ENCODE measurements at places on chromosomes 5 and 9. TPM values are rescaled to one million over a fixed set of nuclear protein-coding genes. Genes with fewer than 3 reads are reported as not detected.

DNA sequence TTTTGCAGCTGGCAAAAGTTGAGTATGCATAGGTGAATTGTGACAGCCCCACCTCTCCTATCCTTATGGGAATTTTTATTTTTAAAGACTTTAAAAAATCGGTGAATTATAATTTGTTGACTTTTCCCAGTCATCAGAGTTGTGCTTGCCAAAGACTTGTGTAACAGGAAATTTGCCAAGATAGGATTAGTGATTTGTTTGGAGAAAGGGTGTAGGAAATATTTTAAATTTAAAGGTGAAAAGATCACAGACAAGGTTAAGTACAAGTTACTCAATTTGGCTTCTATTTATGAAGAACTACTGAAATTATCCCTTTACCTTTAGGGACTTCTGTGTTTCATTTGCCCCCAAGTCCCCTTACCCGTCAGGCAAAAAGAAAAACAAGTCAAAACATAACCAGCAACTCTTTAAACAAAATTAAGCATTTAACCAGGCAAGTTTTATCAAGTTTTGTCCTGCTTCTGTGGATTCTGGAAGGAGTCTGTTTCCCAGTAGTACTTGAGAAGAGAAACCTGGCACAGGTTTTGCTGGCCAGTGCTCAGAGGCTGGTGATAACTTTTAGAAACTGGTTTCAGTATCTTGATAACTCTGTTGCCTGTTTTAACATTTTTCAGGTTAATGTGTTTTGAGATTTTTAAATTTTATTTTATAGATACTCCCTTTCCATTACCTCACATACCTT is 285.4 kb downstream of the MAST4 start:
- peaks cover 17% of the 10 kb centered on the region for H3K4me1 ChIP-seq
- H3K36me3 ChIP-seq, result no peaks in the 10 kb centered on the region
- H3K27ac ChIP-seq, result no peak overlapping the region
- no peak for DNase-seq

GRCh38 chr5:153222936-153223335 is 267.5 kb upstream of the GRIA1 start:
- no peaks in the 10 kb centered on the region for H3K27me3 ChIP-seq
- no peak overlapping the region for H3K27ac ChIP-seq
- no peaks in the 10 kb centered on the region for H3K4me1 ChIP-seq
- H3K36me3 ChIP-seq, result no peaks in the 10 kb centered on the region
- no peak overlapping the region for H3K4me3 ChIP-seq

DNA sequence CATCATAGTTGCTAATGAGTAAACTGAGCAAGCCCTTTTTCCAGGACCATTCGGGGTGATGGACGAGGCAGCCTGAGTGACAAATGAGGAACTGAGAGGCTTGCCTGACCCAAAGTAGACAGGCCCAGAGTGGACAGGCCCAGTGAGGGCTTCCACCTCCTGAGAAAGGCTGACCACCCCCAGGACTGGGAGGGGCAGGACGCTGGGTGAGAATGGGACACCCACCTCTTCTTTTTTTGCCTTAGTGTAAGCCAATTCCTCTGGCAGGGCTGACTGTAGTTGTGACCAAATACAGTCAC is 68.3 kb downstream of the MACROH2A1 start:
- H3K36me3 ChIP-seq, result no peaks in the 10 kb centered on the region
- H3K4me1 ChIP-seq, result no peaks in the 10 kb centered on the region
- DNase-seq, result no peak
- H3K27ac ChIP-seq, result no peak overlapping the region

GRCh38 chr5:31075981-31076380 is 117.5 kb upstream of the CDH6 start:
- no peaks in the 10 kb centered on the region for H3K36me3 ChIP-seq
- H3K27ac ChIP-seq, result no peak overlapping the region
- no peaks in the 10 kb centered on the region for H3K27me3 ChIP-seq
- H3K4me3 ChIP-seq, result no peak overlapping the region
- no peak for DNase-seq

DNA sequence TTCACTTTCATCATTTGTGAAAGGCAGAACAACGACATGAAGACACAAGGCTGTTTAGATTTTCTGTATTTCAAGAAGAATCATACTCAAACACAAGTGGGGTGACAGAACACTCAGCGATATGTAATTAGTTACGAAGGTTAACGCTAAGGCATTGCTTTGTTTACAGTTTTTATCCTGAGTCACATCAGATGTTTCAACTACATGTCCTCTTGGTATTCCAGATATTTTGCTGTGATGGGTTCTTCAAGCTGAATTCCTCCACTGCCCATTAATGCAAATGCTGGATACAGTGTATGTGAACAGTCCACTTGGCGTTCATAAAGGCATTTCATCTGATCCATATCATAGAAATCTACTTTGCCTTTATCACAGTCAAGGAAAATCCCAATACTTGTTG is 43.4 kb downstream of the TRIM36 start:
- DNase-seq, result no peak
- no peaks in the 10 kb centered on the region for H3K27me3 ChIP-seq
- H3K27ac ChIP-seq, result no peak overlapping the region
- H3K36me3 ChIP-seq, result no peaks in the 10 kb centered on the region

DNA sequence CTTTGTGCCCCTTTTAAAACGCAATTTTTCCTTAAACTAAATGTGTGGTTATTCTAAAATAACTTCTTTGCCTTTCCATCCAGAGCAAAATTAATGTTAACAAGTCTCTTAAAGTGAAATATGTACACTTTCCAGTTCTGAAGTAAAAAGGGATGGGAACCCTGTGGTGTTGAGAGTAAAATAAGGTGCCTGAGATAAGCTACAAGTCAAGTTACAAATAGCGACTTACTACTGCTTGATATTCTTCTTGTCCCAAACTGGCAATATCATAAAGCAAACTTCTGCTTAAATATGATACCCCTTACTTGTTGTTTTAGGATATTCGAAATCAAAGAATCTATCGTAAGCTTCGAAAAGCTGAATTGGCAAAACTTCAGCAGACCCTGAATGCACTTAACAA is 18.3 kb upstream of the F2R start:
- H3K27ac ChIP-seq, result no peak overlapping the region
- no peaks in the 10 kb centered on the region for H3K36me3 ChIP-seq
- H3K4me1 ChIP-seq, result no peaks in the 10 kb centered on the region
- no peaks in the 10 kb centered on the region for H3K27me3 ChIP-seq
- DNase-seq, result no peak
- no peak overlapping the region for H3K4me3 ChIP-seq

DNA sequence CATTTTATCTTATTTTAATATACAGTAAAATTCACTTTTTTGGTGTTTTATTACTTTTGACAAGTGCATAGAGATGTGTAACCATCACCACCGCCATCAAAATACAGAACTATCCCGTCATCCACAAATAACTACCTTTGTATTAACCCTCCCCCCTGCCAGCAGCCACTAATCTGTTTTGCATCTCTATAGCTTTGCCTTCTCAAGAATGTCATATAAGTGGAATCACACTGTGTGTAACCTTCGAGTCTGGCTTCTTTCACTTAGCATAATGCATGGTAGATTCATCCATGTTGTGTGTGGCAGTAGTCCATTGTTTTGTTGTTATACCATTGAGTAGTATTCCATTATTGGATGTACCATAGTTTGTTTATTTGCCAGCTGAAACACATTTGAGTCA is 98.8 kb downstream of the BOD1 start:
- DNase-seq, result no peak
- no peak overlapping the region for H3K4me3 ChIP-seq
- H3K4me1 ChIP-seq, result no peaks in the 10 kb centered on the region
- no peaks in the 10 kb centered on the region for H3K36me3 ChIP-seq
- H3K27ac ChIP-seq, result no peak overlapping the region
- no peaks in the 10 kb centered on the region for H3K27me3 ChIP-seq

DNA sequence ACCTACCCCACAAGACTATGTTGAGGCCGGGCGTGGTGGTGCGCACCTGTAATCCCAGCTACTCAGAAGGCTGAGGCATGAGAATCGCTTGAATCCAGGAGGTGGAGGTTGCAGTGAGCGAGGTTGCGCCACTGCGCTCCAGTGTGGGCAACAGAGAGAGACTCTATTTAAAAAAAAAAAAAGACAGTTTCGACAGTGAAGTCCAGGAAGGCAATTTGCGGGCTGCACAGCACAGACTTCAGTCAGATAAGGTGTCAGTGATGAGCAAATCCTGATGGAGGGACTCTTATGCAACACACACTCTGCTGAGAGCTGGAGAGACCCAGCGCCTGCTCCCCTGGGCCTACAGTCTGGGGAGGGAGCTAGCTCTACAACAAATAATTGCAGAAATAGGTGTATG is 14.2 kb downstream of the CCNJL start:
- no peaks in the 10 kb centered on the region for H3K4me1 ChIP-seq
- H3K36me3 ChIP-seq, result no peaks in the 10 kb centered on the region
- no peak overlapping the region for H3K4me3 ChIP-seq

- DNase-seq, result peak; percentile 30
- H3K36me3 ChIP-seq, result no peaks in the 10 kb centered on the region
- no peak overlapping the region for H3K4me3 ChIP-seq
These were observed 21.0 kb upstream of the ALDH1B1 start for GRCh38 chr9:38371495-38371894.

- H3K36me3 ChIP-seq, result no peaks in the 10 kb centered on the region
- no peak overlapping the region for H3K27ac ChIP-seq
- H3K4me3 ChIP-seq, result no peak overlapping the region
- peaks cover 7% of the 10 kb centered on the region for H3K4me1 ChIP-seq
- no peaks in the 10 kb centered on the region for H3K27me3 ChIP-seq
These were observed 1.8 kb downstream of the MVB12B start for GRCh38 chr9:126328407-126328806.

GRCh38 chr5:126619781-126620180 is 19.0 kb downstream of the PHAX start:
- H3K27me3 ChIP-seq, result no peaks in the 10 kb centered on the region
- H3K4me1 ChIP-seq, result peaks cover 14% of the 10 kb centered on the region
- H3K4me3 ChIP-seq, result no peak overlapping the region
- no peak for DNase-seq

DNA sequence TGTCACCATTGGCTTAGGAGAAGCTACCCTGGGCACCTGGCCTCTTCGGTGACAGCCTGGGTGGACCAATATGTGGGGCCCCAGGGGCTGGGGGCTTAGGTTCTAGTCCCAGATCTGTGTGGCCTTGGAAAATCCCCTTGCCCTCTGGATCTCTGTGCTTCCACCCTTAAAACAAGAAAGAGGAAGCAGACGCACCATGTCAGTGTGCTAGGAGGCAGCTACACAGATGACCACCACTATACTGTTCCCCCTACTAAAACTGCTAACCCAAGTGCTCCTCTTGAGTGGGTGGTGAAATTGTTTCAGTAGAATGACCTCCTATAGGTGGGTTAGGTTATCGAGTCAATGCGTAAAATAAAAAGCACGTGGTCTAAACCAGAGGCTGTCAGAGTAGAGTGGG is 31.0 kb downstream of the AFAP1L1 start:
- DNase-seq, result no peak
- no peaks in the 10 kb centered on the region for H3K4me1 ChIP-seq
- H3K4me3 ChIP-seq, result no peak overlapping the region
- H3K27ac ChIP-seq, result no peak overlapping the region
- no peaks in the 10 kb centered on the region for H3K36me3 ChIP-seq

GRCh38 chr9:103319979-103320378 is 324.8 kb downstream of the CYLC2 start:
- no peaks in the 10 kb centered on the region for H3K27me3 ChIP-seq
- H3K4me1 ChIP-seq, result no peaks in the 10 kb centered on the region
- H3K36me3 ChIP-seq, result no peaks in the 10 kb centered on the region
- no peak overlapping the region for H3K27ac ChIP-seq
- no peak for DNase-seq
- no peak overlapping the region for H3K4me3 ChIP-seq

GRCh38 chr5:78958672-78959445 is 26.3 kb downstream of the ARSB start:
- H3K4me1 ChIP-seq, result no peaks in the 10 kb centered on the region
- H3K4me3 ChIP-seq, result no peak overlapping the region
- no peaks in the 10 kb centered on the region for H3K27me3 ChIP-seq
- no peak for DNase-seq
- H3K36me3 ChIP-seq, result peaks cover 4% of the 10 kb centered on the region
- H3K27ac ChIP-seq, result no peak overlapping the region

DNA sequence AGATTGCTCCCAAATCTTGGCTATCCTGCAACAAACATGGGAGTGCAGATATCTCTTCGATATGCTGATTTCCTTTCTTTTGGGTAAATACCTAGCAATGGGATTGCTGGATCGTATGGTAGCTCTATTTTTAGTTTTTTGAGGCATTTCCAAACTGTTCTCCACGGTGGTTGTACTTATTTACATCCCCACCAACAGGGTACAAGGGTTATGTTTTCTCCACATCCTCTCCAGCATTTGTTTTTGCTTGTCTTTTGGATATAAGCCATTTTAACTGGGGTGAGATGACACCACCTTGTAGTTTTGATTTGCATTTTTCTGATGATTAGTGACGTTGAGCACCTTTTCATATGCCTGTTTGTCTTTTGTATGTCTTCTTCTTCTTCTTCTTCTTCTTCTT is 20.3 kb downstream of the CTSL start:
- no peaks in the 10 kb centered on the region for H3K27me3 ChIP-seq
- DNase-seq, result no peak
- H3K36me3 ChIP-seq, result no peaks in the 10 kb centered on the region
- no peaks in the 10 kb centered on the region for H3K4me1 ChIP-seq

GRCh38 chr5:150404941-150405816 is 7.5 kb downstream of the CD74 start:
- peaks cover 10% of the 10 kb centered on the region for H3K4me1 ChIP-seq
- no peak for DNase-seq
- H3K27ac ChIP-seq, result peak overlapping the region; percentile 1
- H3K36me3 ChIP-seq, result no peaks in the 10 kb centered on the region
- no peak overlapping the region for H3K4me3 ChIP-seq

DNA sequence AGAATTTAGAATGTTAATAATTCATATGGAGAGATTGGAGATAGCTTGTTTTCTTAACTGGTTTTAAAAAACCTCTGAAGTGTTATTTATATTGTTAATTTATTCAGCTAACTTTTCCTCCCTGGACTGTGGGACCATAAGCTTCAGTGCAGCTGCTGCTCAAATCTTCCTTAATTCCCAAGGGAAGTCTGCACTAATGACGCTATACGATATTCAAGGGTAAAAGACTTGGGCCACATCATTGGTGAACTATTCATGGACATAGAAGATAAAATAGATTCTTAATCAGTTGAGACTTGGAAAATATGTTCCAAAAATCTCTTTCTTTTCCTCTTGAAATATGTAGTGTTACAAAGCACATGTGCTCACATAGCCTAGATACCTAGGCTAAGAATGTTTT is 31.1 kb upstream of the GAS1 start:
- H3K27ac ChIP-seq, result no peak overlapping the region
- no peak for DNase-seq
- H3K4me1 ChIP-seq, result no peaks in the 10 kb centered on the region
- H3K4me3 ChIP-seq, result no peak overlapping the region
- no peaks in the 10 kb centered on the region for H3K27me3 ChIP-seq
- no peaks in the 10 kb centered on the region for H3K36me3 ChIP-seq

GRCh38 chr5:180162304-180162661 is 46.7 kb downstream of the RASGEF1C start:
- H3K27ac ChIP-seq, result no peak overlapping the region
- H3K27me3 ChIP-seq, result no peaks in the 10 kb centered on the region
- H3K4me3 ChIP-seq, result no peak overlapping the region
- no peaks in the 10 kb centered on the region for H3K4me1 ChIP-seq

Gene DMGDH
- polyA plus RNA-seq, result 7.9 TPM

Gene TSLP
- 0.33 TPM for polyA plus RNA-seq

Gene SLC22A4
- polyA plus RNA-seq, result 4.0 TPM

Gene AGXT2
- not detected for polyA plus RNA-seq

Gene MARCOL
- not detected for polyA plus RNA-seq

Gene SPARC
- polyA plus RNA-seq, result 145 TPM

Gene PCDH12
- 3.3 TPM for polyA plus RNA-seq

Measured in adrenal gland (tissue), 19 donors.